ENCODE measurements at places on chromosomes 13 and 19. TPM values are rescaled to one million over a fixed set of nuclear protein-coding genes. Genes with fewer than 3 reads are reported as not detected.

DNA sequence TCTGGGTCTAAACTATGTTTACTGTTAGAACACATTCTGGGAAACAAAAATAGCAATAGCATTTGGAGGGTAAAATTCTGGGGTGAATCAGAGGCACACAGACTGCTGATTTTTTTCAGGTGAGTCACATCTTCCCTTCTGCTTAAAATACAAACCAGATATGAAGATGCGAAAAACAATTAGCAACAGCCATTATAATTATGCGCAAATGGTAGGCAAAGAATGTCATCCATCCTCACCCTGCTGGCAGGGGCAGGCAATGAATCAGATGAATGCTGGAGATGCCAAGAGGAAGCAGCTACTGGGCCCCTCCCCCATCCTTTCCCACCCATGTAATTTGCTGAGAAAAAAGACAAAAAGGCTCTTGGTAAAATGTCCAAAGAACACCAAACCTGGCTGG lies 282.9 kb downstream of the KLF5 start:
- no peak for DNase-seq

GRCh38 chr19:56348289-56348877 lies 33.7 kb upstream of the ZSCAN5A start:
- no peak for DNase-seq

DNA sequence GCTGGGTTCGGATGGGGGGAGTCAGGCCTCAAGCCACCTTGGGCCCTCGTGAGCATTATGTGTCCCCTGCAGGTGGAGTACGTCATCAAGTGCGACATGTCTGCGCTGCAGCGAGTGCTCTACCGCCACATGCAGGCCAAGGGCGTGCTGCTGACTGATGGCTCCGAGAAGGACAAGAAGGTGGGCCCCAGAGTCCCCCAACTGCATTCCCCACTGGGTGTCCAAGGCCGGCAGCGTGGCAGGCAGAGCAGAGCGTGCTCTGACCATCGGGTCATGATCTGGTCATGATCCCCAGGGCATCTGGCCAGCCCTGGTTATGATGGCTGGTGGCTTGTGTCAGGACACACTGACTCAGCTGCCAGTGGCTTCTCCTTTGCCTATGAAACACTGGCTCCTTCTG lies 63.4 kb downstream of the SMARCA4 start:
- no peak for DNase-seq

DNA sequence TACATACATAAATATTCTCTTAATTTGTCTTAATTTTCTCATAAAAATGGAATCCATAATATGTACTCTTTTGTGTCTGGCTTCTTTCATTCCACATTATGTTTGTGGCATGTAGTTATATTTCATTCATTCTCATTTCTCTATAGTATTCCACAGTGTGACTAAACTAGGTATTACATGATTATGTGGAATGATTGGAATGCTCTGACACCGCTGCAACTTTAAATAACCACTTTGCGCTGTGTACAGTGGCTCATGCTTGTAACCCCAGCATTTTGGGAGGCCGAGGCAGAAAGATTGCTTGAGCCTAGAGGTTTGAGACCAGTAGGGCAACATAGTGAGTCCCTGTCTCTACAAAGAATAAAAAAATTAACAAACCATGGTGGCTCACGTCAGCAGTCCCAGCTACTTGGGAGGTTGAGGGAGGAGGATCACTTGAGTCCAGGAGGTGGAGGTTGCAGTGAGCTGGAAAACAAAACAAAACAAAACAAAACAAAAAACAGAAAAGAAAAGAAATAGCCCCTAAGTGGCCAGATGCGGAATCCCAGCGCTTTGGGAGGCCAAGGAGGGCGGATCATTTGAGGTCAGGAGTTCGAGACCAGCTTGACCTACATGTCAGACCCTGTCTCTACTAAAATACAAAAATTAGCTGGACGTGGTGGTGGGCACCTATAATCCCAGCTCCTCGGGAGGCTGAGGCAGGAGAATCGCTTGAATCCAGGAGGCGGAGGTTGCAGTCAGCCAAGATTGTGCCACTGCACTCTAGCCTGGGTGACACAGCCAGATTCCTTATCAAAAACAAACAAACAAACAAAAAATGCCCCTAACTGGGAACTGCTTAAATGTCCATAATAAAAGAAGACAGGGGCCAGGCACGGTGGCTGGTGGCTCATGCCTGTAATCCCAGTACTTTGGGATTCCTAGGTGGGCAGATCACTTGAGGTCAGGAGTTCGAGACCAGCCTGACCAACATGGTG lies 8.0 kb upstream of the SAE1 start:
- DNase-seq = no peak

DNA sequence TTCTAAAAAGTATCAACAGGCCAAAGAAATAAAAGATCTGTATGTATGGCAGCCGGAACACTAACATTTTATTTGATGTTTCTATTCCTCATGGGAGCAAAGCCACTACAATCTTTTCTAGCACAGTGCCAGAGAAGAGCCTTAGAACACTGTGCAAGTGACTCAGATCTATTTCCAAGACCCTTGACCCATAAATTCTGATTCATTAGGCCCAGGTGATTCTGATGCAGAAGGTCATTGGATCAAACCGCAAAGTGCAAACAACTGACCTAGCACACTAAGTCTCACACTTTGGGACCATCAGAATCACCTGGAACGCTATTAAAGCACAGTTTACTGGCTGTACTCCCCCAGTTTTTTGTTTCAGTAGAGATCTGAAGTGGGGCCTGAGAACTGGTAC lies 87.6 kb downstream of the MYCBP2 start:
- no peak for DNase-seq

- DNase-seq = no peak
Measured at GRCh38 chr13:72864142-72865011, 82.4 kb downstream of the PIBF1 start.

DNA sequence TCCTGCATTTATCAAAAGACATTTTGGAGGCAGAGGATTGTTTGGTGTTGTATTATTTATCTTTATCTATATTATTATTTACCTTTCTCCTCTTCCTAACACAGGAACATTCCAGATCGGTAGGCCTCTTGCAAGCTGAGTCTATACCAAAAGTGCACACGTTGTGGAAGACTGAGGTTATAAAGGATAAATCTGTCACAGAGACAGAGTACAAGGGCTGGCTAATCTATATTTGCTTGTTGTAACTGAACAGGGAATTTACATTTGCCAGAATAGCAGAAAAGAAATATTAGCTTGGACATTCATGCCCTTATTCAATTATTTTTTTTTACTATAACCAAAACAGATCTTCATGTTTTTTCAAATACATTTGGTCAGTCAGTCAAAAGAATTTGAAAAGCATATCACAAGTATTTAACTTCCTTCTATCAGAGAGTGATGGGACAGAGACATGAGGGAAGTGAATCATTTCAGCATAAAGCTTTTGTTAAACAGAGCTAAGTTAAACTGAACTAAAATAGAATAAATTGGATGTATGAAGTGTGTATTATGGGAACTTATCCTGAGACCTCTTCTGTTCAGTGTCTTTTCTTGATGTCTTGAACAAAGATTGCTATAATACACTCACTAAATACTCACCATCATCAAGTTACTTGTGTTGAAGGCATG lies 352.5 kb downstream of the DNAJC15 start:
- no peak for DNase-seq

DNA sequence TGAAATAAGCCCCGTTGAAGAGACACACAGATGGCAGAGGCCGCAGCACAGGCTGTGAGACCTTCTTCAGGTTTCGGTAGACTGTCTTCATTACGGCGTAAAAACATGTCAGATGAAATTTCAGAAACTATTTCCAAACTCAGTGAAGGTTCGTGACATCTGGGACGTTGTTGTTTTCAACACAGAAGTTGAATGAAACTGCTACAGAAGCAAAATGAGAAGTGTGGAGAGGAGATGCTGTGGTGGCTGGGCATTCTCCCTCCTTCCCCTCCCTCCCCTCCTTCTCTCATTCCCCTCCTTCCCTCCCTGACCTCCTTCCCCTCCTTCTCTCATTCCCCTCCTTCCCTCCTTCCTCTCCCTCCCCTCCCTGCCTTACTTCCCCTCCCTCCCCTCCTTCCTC lies 113.6 kb downstream of the ATP11A start:
- DNase-seq = no peak

- DNase-seq = no peak
Measured at GRCh38 chr13:47726394-47726793, 274.7 kb downstream of the SUCLA2 start.

Gene ACER1
- total RNA-seq = not detected

Data from occipital lobe (tissue), 3 donors.